NCI-H82 (cell line): ENCODE measurements at places on chromosomes 6 and 20.

GRCh38 chr6:16208989-16209388, 29.4 kb upstream of the GMPR start:
- no peak for DNase-seq

- no peak for DNase-seq
These were observed 291.1 kb downstream of the DHX35 start for GRCh38 chr20:39253051-39253755.

DNA sequence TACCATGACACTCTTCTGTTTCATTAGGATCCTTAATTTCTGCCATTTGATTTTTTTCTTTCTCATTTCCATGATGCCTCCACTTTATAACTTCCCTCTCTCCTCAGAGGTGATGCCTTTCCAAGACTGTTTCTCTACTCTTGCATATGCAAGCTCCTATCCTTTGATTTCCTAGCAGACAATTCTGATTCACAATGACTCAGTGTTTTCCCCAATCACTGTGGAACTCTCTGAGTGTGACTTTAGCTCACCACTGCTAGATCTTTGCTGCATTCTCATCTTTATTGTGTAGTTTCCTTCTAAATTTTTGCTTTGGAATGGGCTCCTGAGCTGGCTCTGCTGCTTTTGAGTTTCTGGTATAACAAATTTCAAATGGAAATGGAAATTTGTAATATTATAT, 184.9 kb downstream of the TINAG start:
- no peak for DNase-seq

- DNase-seq = no peak
These were observed 270.7 kb upstream of the RGS17 start for GRCh38 chr6:153401751-153402150.

- DNase-seq = no peak
These were observed 21.2 kb downstream of the C6orf132 start for GRCh38 chr6:42120895-42121865.

GRCh38 chr20:61146023-61146422, 106.0 kb upstream of the CDH4 start:
- DNase-seq = no peak

GRCh38 chr6:88232753-88233152, 66.6 kb upstream of the CNR1 start:
- DNase-seq = no peak

- DNase-seq = no peak
These were observed 155.1 kb upstream of the ENPP5 start for GRCh38 chr6:46325561-46326530.

DNA sequence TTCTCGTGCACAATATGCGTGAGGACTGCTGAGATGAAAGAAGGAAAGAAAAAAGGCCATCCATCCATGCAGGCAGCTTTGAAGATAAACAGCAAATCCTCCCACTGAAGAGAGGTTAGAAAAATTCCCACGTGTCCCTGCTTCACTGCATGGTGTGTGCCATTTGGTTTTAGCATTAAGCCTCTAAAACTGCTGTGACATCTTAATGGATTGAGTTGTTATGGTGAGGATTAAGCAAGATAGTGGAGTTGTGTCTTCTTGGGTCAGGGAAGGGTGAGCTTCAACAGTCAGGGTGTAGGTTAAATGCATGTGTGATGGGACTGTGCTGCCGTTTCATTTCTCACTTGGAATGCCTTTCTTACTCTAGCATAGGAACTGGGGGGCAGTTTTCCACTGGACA, 50.5 kb downstream of the ZNF831 start:
- DNase-seq = peak; percentile 89

- DNase-seq = no peak
These were observed 12.1 kb upstream of the TCF15 start for GRCh38 chr20:622161-622560.

DNA sequence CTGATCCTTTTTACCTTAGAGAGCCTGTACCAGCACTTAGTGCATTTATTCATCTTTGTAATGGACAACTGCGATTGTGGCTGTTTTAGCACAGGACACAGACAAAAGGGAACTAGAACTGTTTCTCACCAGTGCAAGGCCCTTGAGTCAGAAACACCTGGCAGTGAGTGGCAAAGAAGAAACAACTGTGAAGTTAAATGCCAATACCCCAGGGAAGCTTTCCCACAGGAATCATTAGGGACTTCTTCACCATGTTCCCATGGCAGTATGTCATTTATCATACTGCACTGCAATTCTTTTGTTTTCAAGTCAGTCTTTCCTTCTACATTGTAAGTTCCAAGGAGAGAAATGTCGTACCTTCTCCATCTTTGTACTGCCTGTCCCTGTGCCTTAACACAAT, 28.6 kb upstream of the CDYL start:
- DNase-seq = no peak

DNA sequence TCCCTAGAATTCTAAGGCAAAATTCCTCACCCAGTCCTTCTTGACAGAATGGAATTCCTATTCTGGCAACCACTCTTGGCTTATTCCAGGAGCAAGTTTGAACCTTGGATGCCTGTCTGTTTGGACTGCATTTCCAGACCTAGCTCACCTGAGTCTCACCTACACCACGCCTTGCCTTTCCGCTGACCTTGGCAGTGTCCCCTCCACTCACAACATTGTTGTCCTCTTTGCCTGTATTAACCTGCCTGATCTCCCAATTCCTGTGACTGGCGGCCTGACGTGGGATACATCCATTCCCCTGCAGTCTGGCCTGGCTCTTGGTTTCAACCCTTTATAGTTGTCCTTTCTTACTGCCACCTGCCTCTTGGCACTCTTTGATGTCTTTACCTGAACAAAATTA, 281.4 kb upstream of the SOX4 start:
- no peak for DNase-seq

DNA sequence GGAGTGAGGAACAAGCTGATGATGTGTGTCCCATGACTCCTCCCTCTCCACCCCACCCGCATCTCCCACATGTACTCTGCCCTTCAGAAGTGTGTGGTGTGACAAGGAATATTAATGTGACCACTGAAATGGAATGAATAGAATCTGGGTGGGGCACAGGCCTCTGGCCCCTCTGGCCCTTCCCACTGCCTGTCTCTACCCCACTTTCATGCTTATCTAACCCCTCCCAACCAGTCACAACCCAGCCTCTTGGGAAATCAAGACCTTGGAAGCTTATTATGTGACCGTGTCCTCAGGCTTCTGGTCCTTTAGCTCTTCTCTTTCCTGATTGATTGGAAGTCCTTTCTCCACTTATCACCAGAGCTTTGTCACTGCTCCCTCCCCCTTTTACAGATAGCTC, 312.2 kb upstream of the SOX4 start:
- peak; percentile 10 for DNase-seq

DNA sequence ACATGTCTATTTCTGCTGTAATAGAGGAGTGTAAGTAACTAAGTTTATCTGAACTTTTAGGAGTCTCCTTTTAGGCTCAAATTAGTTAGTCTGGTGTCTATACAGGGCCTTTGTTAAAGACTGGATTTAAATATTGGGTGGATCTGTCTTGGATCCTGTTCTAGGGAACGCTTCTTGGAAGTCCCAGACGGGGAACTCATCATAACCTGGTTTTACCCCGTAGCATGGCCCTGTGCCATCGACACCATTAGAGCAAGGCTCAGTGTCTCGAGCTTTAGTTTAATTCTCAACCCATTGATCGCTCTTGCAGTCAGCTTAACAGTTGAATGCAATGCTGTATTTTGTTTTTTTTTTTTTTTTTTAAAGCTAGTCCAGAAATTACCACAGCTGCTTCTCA, 89.9 kb downstream of the CARMIL1 start:
- DNase-seq = peak; percentile 98

DNA sequence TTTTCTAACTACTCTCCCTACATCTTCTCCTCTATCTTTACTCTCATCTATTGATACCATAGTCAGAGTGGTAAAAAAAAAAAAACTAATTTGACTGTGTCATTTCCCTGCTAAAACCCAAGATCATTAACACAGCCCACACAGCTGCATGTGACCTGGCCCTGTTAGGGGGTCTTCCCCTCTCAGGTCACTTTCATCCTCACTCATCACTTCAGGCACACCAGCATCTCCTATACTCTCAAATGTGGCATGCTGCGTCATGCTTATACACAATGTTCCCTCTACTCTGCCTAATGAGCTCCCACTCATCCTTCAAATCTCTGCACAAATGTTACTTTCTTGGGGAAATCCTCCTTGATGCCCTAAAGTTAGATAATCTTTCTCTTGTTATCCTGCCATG, 86.8 kb downstream of the CDK19 start:
- no peak for DNase-seq

- DNase-seq = no peak
These were observed 66.7 kb upstream of the NFATC2 start for GRCh38 chr20:51609251-51609650.

DNA sequence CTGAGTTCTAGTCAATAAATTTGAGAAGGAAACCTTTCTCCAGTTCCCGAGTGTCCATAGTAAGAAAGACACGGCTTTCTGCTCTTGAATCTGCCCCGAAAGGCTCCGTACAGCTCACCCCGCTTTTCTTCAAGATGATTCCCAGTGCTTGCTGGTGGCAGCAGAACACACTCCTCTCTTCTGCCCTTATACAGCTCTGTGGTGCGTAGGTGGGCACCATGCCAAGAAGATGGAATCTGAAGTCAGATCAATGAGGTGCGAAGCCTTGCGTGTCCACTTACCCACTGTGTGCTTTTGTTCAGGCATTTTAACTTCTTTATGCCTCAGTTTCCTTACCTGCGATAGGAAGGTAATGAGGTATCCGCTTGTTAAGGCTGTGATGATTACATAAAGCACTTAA, 142.2 kb downstream of the WDR27 start:
- DNase-seq = no peak

DNA sequence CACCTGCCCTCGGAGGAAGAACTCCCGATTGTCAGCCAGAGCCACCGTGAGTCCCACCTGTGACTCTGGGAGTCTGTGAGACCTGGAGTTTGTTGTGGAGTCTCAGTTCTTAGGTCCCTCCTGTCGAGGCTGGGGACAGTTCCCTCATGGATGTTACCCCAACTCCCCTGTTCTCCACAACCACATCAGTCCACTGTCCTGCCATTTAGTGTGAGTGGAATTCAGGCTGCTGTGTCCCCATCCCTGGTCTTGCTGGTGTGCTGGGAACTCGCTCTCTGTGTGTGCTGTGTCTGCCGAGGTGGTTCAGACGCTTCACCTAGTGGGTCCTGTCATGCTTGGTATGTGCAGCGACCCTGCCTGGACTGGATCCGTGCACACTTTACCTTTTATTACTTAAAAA, 163.2 kb downstream of the DTNBP1 start:
- no peak for DNase-seq

GRCh38 chr6:56850626-56851025, 104.3 kb upstream of the BEND6 start:
- DNase-seq = no peak

GRCh38 chr6:54183616-54184015, 72.4 kb downstream of the MLIP start:
- no peak for DNase-seq

DNA sequence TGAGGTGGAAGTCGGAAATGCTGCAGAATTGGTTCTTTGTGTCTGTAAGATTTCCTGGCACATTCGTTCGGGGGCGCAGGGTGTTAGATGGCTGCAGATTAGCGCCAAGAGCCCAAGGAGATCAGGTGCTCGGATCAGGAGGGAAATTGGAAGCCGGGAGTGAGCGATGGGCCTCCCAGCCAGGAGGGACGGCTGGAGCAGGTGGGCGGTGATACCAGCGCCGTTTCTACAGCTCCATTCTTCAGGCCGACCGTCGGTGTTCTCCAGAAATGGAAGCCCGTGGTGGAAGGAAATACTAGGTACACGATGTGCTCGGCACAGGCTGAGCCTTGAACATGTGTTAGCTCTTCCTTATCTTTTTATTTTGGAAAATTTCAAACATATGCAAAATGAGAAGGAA, 6.5 kb downstream of the SIRPA start:
- peak; percentile 6 for DNase-seq

GRCh38 chr6:92790381-92790780, 629.0 kb downstream of the EPHA7 start:
- DNase-seq = no peak

DNA sequence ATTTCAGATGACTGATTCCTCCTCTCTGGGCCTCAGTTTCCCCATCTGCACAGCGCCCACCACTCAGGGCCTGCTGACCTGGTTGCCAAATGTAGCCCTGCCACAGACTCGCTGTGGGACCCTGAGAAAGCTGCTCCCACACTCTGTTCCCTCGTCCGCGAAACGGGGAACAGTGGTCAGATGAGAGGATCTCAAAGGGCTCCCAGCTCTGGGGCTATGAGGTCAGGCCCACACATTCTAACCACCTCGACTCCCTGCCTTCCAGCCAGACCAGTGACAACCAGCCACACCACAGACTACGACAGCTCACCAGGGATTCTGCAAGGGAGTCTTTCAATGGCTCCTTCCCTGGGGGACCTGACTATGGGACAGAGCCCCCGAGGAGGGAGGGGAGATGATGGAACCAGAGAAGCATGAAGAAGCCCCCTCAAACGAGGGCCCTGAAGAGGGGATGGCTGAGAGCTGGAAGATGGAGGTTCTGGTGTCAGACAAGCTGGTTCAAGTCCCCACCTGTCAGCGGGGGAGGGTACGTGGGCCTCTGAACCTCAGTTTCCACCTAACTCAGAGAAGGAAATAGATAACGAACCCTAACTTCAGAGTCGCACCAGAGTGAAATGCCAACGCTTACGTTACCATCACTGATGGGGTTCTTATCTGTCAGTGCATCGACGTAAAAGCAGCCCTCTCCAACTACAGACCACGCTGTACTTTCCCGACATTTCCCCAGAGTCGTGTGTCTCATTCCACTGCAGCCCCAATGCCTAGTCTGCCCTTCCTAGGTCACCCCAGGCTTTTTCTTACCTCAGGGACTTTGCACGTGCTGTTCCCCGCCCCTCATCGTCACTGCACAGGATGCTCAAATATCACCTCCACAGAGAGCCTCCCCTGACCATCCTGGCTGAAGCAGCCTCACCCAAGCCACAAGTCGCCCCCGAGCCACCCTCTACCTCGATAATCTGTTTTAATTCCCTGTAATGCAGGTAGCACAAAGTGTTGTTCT, 60.5 kb downstream of the PREX1 start:
- DNase-seq = peak; percentile 10

DNA sequence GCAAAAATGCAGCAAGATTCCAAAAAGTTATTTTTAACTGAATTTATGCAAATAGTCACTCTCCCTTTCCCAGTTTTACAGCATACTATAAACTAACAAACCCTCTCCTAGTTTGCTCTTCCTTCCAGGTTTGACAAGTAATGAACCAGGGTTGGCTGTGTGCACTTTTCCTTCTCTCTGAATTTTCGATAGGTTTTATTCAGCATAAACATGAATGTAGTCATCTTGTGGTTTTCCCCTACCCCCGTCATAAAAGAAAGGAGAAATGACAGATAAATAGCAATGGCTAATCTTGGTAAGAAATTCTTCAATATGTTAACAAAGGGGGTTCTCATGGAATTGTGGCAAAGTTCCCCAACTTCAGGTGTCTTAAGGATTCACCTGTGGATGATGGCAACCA, 26.3 kb downstream of the PRDM1 start:
- no peak for DNase-seq

GRCh38 chr6:104531646-104532045, 328.1 kb downstream of the HACE1 start:
- DNase-seq = no peak

GRCh38 chr20:6908673-6909072, 141.2 kb downstream of the BMP2 start:
- no peak for DNase-seq

- no peak for DNase-seq
These were observed 449.4 kb upstream of the PTCHD4 start for GRCh38 chr6:48560408-48560807.
